Left renal pelvis (tissue), 4 donors: ENCODE measurements at places on chromosomes 16 and 17.
A peak's percentile ranks its signal among the peaks of the same experiment; 100 is the strongest.

DNA sequence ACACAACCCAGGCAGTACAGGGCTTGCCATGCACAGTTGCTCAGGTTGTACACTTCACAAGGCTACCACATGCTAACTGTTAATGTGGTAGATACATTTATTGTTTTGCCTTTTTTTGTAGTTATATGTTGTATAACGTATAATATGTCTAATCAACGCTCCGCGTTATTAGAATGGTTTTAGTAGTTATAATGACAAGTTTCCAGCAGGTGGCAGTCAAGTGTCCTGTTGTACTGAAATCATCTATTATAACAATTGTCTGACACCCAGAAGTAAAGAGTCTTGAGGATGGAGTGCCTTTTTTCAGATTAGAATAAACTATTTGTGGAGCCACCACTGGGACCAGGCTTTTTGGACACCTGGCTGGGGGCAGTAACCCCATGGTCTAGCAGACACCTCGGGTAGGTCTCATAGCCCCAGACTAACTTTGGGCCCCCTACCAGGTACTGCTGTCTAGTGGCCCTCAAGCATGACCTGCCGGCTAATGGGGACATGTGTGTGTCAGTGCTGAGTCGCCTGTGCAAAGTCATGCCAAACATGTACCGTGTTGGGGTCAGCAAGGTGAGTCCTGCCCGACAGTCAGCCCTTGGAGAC, 32.8 kb downstream of the MYO15A start:
- peak; percentile 41 for DNase-seq

DNA sequence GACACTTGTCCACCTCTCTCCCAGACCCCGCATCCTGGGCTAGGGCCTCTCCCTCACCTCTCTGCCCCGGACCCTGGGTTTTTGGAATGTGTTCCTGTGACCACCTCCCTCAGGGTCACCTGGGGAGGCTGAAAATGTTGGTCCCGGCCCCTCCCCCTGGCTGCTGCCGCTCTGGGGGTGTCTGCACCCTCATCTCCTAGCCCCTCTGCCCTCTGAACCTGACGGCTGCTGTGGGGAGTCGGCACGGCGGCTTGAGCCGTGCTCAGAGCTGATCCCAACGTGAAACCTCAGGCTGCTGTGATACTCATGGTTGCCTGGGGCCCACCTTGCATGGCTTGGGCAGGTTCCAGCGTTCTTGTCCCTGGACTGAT, 42.8 kb downstream of the ADCY7 start:
- no peak for DNase-seq

DNA sequence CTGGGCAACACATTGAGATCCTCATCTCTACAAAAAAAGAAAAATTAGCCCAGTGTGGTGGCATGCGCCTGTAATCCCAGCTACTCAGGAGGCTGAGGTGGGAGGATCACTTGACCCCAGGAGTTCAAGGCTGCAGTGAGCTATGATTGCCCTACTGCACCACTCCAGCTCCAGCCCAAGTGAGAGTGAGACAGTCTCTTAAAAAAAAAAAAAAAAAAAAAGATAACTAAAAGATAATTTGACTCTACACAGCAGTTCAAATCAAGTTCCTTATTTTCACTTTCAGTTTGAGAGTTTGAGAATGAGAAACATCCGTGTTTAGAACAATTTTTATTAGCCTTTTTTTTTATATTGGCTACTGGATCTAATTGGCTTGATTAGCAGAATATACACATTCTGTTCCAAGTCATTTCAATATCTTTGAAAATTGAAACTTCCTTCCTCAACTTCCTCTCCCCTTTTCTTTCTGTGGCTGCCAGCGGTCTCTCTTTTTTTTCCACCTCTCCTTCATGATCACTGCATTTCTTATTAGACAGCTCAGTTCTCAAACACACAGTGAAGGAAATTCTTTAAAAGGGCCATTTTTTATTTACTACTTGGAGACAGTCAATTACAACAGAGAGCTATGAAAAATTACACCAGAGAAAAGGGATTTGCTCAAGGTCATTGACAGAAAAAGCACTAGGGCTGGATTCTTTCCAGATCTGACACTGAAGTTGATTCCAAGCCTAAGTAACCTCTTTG, 4.5 kb upstream of the ACSF2 start:
- no peak for DNase-seq

DNA sequence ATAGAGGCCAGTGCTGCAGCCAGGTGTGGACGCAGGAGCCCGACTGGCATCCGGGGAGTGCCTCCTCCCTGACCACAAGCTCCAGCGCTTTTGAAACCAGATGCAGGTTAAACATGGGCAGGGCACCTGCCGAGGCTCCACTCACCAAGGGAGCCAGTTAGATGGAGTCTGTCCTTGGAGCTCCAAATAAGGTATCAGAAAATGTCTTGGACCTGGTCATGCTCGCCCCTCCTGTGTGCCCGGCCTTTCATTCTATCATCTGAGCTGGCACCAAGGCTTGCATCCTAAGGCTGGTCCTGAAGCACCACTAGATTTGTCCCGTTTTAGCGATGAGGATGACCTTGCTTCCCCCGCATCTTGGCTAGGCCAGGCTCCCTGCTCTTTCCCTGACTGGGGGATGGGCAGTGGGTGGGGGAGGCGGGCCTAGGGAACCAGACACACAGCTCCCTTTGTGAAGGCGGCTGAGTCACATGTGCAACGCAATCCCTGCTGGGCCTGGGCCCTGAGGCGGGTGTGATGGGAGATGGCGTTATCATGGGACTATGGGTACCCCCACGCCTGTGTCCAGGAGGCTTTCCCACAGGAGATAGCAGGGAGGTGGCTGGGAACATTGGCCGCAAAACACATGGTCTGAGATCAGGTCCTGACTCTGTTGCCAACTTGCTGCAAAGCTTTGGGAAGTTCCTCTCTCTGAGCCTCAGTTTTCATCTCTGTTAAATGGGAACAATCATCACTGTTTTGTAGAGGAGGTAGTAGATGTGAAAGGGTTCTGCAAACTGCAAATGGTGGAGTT, 5.0 kb upstream of the ADGRG1 start:
- DNase-seq: no peak

DNA sequence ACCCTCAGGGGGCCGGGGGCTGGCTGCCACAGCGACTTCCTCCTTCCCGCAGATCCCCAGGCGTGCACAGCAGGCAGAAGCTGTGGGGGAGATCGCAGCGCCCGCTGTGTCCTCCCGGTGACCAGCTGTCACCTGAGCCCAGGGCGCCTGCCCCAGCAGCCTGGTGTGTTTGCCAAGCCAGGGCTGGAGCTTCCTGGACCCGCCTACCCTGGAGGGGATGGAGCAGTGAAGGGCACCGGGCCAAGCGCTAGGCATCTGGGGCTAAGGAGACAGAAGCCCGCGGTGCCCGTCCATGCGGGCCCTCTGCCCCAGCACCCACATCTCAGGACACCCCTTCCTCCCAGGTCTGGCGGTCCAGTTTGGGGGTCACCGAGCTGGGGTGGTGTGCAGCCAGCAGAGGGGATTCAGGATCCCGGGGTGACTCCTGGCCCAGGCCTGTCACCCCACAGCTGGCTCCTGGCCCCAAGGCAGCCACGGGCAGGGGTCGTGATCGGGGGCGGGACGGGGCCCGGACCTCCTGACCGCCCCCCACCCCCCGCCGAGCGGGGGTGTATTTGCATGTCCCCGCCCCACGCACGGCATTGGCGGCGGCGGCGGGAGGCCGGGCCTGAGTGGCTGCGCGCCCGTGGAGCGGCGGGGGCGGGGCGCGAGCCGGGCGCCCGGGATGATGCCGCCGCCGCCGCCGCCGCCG, at the start of gene RAB26:
Gene RAB26 (plus strand): TSS at position 645 of the 691 bp plus-strand sequence. CDS start 159 bp downstream, outside the sequence.
- no peak for DNase-seq

DNA sequence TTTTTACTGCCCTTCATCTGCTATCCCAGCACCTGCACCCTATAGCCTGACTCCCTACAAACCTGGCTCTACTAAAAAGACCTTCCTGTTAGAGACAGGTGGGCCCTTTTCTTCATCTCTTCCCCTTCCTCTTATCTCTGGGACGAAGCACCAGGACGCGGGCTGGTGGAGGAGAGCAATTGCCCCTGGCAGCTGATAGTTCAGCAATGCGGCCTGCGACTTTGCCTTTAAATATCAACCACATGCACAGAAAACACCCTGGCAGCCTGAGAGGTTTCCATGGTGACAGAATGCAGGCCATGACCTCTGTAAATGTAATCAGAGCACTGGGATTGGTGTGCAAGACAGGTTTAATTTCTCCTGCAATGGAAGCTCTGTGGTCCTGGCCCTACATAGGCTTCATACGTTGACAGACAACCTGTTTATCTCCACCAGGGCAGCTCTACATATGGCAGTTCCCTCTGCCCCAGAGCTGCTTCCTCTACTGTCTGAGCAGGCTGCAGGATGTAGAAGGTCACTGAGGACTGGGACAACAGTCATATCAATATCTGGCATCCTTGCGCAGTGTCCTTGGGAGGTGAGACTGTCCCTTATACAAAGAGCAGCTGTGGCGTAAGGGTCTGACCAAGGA, 10.0 kb upstream of the SKAP1 start:
- DNase-seq: no peak

DNA sequence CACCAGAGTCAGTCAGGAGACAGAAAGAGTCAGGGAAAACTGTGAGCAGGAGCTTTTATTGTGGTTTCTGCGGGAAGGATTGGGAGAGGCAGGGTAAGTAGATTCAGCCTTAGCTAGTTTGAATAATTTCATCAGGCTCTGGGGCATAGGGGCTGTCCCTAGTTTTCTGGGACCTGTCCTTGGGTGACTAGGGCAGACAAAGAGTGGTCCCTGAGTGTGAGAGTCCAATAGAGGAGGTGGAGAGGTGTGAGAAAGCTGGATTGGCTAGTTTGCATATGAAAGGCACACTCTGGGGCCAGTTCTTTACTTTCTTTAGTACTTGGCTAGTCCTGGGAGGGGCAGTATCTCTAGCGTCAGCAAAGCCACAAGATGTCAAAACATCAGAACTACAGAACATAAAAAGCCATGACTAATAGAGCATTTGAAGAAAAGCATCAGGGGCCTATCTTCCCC, 255.6 kb downstream of the HS3ST3A1 start:
- DNase-seq: no peak

DNA sequence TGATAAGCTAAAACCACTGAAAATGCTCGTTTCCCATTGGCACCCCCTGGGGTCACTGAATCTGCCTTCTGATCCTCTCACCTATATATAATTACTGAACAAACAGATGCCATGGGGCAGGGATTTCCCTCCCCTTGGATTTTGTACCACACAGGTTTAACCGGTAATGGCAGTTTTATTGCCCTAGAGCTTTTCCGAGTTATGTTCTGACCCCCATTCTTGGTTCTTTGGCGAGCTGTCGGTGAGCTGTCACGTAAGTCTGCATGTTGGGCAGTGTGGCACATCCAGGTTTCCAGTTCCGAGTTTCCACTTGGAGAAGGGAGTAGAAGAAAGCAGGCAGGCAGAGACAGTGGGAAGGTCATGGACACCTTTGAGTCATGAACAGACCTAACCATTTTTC, 7.1 kb downstream of the TMEM97 start:
- no peak for DNase-seq
